Uterine smooth muscle cell (primary cell): ENCODE measurements at places on chromosomes 4 and X. TPM values are rescaled to one million over a fixed set of nuclear protein-coding genes. Genes with fewer than 3 reads are reported as not detected.

PHKA2 gene
- total RNA-seq, result 11.0 and 12.0 TPM in 2 replicates

PABPC5 gene
- 1.8 and 2.5 TPM in 2 replicates for total RNA-seq

PDGFRA gene
- 152 and 220 TPM in 2 replicates for total RNA-seq

ZNF182 gene
- total RNA-seq, result 3.3 and 4.4 TPM in 2 replicates

SPATA4 gene
- 0.37 and 0.44 TPM in 2 replicates for total RNA-seq

UGT2A1 gene
- total RNA-seq, result not detected in 2 replicates

TKTL1 gene
- not detected in 2 replicates for total RNA-seq

CORIN gene
- total RNA-seq, result 0.55 and 1.00 TPM in 2 replicates

APOOL gene
- 7.7 and 9.6 TPM in 2 replicates for total RNA-seq

CT47B1 gene
- total RNA-seq, result not detected in 2 replicates

DNAAF6 gene
- total RNA-seq, result not detected in 2 replicates

ADH1B gene
- total RNA-seq, result 0.25 and 0.33 TPM in 2 replicates

ASMT gene
- total RNA-seq, result not detected in 2 replicates

RHOXF1 gene
- not detected in 2 replicates for total RNA-seq

RBM47 gene
- total RNA-seq, result 3.3 and 4.4 TPM in 2 replicates

MAOA gene
- total RNA-seq, result 4.0 and 5.5 TPM in 2 replicates

MTNR1A gene
- not detected in 2 replicates for total RNA-seq

FOXR2 gene
- total RNA-seq, result not detected in 2 replicates

RGN gene
- 2.9 and 6.7 TPM in 2 replicates for total RNA-seq

CT45A8 gene
- not detected in 2 replicates for total RNA-seq

P2RY8 gene
- total RNA-seq, result not detected in 2 replicates

REELD1 gene
- total RNA-seq, result not detected in 2 replicates
